ENCODE measurements at places on chromosomes 11 and 22.

GRCh38 chr11:100876815-100877520 is 189.9 kb downstream of the ARHGAP42 start:
- DNase-seq = peak; percentile 21

DNA sequence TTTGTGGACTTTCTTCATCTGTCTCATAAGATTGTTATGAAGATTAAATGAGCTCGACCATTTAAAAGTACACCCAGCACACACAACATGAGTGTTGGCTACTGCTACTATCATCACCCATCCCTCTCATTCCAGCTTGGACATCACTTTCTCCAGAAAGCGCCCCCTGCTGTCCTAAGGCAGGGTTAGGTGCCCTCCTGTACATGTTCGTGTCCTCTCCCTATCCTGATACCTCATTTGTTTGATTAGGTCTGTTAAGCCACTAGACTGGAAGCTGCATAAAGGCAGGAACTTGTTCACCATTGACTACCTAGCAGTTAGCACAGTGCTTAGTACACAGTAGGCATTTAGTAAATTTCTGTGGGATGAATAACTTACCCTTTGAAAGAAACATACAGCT is 85.5 kb downstream of the ENTHD1 start:
- DNase-seq = no peak

GRCh38 chr11:45266676-45267020 is 19.5 kb downstream of the SYT13 start:
- no peak for DNase-seq

DNA sequence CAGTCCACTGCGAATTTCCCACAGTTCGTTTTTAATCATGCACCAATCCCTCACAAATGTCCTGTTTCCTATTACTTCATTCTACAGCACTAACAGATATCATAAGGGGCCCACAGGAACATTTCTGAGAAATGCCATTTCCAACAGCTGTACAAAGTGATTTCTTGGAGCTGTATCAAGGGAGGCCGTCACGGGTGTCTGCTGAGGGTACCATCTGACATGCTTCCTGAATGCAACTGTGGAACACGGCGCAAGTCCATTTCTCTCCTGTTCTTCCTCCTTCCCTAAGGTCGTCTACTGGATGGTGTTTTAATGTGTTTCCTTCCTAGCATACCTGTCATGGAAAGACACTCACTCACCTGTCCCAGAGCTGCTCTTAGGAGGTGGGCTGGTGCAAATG is 320.7 kb downstream of the LARGE1 start:
- DNase-seq = no peak

DNA sequence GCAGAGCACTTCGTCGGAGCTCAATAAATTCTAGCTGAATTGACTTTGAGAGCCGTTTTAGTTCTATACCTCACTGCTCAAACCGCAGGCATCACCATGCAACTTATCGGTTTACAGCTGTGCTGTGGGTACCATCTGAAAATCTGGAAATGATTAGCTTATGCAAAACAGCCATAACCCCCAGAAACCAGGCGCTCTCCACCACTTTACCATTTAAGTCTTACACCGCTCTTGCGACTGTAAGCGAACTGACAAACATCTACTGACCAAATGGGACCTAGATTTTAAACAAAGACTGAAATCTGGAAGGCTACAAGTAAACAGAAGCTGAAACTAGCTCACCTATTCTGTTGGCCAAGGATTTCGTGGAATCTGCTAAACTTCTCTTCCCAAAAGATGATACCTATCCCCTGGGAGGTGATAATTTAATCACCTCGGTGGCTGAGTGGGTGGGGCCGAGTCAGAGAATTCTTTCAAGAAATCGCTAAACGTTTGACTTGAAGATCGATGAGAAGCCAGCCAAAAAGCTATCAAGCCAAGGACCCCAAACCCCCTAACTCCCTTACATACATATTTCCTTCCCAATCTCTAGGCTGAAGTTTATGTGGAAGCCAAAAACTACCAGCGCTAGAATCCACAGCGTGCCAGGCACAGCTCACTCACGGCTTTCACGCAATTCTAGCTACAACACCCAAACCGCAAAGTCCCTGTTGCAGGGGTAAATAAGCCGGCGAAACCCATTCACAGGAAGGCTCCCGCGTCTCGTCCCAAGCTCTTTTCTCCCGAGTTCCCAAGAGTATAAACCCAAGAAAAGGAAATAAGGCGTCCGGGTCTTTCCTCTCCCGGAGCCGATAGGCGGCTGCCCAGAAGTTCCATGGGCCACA is 644 bp downstream of the SPTY2D1 start:
- DNase-seq = no peak

- no peak for DNase-seq
Measured at GRCh38 chr22:48145738-48146137, 1383.3 kb downstream of the TBC1D22A start.

DNA sequence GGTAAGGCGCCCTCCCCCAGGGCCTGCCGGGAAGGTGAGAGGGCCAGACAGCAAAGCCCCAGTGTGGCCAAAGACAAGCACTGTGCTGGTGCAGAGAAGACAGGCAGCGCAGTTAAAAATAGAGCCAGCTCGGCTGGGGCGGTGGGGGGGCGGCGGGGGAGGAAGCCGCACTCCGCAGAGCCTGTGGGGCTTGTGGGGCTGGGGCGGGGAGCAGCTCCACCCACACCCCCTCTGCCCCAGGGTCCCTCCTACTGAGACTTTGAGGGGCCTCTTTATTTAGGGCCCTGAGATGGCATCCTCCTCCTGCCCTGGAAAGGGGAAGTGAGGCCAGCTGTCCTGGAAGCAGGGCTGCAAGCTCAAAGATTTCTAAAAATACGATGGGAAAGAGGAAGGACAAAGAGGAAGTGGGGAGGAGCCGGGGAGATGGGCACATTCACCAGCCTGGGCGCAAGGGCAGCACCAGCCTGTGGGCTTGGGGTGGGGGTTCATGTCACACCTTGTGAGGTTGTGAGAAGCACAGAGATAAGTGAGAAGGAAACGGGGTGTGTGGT is 2.6 kb downstream of the CYTH4 start:
- peak; percentile 55 for DNase-seq

DNA sequence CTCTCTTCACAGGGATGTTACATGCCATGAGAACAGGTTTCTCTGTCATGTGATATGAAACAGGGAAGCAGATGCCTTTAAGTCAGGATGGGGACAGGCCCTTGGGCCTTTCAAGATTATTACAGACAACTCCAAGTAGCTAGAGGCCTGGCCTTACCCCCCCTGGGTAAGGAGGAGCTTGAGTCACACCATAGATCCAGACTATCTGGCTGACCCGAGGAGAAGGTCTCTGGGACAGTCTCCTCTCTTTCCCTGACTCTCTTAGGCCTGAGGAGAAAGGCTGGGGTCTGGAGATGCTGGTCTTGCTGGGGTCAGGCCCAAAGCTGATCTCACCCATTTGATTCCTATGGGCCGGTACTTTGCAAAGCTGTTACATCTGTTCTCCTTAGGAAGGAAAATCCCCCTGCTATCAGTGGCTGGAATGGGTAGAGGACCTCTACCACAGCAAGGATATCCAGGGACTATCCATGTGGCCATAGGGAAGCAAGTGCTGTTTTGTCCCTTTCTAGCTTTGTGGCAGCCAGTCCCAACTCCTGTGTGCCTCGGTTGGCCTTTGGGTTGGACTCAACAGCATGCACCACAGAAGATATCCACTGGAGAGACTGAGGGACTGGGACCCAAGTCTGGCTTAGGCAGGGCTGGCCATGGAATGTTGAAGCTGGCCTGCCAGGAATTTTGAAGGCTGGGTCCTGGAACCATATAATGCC is 25.2 kb downstream of the RELT start:
- no peak for DNase-seq

GRCh38 chr11:20026629-20027555 is 133.4 kb downstream of the DBX1 start:
- peak; percentile 39 for DNase-seq

DNA sequence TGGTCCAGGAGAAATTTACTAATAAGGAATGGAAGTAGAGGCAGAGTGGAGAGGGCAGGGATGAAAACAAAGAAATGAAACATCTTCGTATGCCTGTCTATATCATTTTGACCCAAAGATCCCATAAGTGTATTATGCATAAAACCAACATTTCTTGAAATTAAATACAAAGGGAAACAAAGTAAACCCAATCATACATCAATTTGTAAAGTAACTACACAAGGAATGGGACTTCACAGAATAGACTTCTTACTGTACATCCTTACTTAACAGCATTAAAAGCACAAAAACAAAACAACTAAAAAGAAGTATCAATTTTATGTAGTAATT is 253.6 kb upstream of the CCDC179 start:
- no peak for DNase-seq

GRCh38 chr11:117159892-117160291 is 15.8 kb downstream of the PAFAH1B2 start:
- no peak for DNase-seq

DNA sequence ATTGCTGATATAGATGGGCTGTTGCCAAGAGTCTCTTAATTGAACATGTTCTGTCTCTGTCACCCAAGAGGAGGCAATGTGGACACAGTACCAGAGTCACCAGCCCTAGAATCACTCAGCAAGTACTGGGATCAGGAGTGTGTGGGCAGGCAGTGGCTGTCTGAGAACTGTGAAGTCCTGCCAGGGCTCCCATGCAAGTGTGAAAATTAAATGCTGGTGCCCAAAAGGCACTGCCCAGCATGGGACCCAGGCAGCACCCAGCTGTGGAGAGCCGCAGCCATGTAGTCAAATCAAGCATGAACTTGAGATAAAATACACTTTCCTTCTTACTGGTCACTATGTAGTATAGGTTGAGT is 19.9 kb downstream of the HIRA start:
- no peak for DNase-seq

- no peak for DNase-seq
Measured at GRCh38 chr11:103436131-103436770, 327.0 kb downstream of the DYNC2H1 start.

DNA sequence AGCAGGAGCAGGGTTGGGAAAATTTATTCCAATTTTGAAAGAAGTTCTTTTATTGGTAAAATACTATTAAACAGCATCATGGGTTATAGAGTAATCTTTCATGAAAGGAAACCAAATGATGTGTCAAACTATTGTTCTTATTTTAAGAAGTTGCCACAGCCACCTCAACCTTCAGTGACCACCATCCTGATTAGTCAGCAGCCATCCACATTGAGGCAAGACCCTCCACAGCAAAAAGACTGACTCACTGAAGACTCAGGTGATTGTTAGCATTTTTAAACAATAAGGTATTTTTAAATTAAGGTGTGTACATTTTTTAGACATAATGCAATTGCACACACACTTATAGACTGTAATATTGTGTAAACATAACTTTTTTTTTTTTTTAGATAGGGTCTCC is 3.7 kb upstream of the HEPHL1 start:
- no peak for DNase-seq

DNA sequence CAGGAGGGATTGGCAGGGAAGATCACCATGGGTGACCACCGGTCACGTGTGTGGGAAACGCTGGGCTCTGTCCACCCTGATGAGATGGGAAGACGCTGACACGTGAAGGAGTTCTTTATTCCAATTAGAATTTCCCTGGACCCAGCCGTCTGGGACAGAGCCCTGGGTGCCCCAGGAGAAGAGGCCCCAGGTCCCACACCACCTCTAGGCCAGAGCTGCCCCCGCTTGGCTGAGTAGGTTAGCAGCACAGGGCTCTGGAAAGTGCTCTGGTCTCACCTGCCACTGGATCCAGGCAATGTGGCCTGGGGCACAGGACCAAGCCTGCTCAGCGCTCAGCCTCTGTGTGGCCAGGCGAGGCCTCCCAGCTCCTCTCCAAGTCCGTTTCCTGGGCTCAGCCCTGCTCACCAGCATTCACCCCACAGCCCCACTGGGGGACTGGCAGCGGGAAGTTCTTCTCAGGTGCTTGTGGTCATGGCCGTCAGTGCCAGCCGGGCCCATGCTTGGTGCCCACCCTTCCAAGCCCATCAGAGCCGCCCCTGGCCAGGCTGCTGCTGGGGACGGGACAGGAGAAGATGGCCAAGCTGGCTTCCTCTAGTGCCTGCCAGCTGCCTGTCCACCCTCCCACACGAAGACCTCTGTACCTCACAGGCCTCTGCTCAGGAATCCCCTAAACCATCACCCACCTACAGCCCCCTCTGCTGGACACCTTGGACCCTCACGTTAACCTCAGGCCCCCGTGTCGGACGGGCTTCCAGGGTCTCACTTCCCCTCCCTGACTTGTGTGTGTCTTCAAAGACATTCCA is 62.5 kb upstream of the FGF3 start:
- DNase-seq = no peak

GRCh38 chr22:46171940-46172339 is 21.6 kb downstream of the PPARA start:
- DNase-seq = no peak

- no peak for DNase-seq
Measured at GRCh38 chr22:33354928-33355327, 296.7 kb upstream of the SYN3 start.

DNA sequence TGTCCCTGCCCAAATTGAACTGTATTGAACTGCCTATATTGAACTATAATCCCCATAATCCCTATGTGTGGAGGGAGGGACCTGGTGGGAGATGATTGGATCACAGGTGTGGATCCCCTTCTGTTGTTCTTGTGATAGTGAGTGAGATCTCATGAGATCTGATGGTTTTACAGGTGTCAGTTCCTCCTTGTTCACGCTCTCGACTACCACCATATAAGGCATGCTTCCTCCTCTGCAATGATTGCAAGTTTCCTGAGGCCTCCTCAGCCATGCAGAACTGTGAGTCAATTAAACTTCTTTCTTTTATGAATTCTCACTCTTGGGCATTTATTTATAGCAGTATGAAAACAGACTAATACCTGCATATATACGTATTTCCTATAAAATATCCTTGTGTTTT is 206.5 kb upstream of the PDGFD start:
- no peak for DNase-seq

GRCh38 chr11:59152312-59152951 is 9.8 kb downstream of the FAM111A start:
- DNase-seq = no peak

DNA sequence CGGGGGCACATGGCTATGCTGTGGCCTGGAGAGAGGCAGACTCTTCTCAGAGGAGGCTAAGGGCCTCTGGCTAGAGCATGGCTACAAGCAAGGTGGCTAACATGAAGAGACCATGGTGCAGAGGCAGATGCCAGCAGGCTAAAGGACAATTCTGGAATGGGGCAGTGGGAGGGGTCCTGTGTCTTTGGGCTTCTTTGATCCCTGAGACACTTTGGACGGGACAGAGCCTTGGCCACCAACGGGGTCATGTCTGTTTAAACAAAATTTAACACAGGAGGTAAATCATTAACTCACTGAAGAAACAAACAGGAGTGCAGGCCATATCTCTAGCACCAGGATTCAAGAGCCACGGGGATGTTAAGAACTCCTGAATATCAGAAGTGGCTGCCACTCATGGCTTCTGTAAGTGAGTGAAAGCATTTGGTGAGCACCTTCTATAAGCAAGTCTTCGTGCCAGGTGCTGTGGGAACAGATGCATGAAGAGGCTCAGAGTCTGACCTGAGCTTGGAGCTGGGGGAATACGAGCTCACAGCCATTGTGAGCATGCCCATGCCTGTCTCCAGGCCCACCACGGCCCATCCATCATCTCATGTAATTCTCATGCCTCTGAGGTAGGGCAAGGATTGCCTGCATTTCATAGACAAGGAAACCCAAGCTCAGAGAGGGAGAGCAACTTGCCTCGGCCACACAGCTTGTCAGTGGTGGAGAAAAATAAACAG is 18.3 kb upstream of the ZNRF3 start:
- no peak for DNase-seq

- DNase-seq = no peak
Measured at GRCh38 chr11:38582151-38582550, 1984.1 kb upstream of the RAG2 start.

- no peak for DNase-seq
Measured at GRCh38 chr11:125978778-125979407, 33.0 kb downstream of the VSIG10L2 start.
